ENCODE measurements at places on chromosomes 4 and X. TPM values are rescaled to one million over a fixed set of nuclear protein-coding genes. Genes with fewer than 3 reads are reported as not detected.

GRCh38 chrX:37824491-37825214, 22.7 kb downstream of the DYNLT3 start:
- DNase-seq: no peak

DNA sequence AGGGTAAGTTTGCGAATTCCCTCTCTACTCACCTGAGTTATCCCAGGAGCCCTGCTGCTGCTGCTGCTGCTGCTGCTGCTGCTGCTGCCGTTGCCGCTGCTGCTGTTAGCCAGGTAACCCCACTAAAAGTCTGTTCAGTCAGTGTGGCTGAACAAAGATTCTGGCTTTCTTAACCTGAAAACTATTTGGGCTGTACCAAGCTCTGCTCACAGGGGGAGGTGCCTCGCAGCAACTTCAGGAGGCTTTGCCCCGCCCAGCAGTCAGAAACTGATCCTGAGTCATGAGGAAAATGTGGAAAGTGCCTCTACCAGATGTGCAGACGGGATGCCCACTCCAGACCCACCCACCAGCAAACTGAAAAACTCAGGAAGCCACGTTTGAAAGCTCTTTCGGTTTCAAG, at the start of gene CAPN6:
CAPN6 (minus strand) TSS at position 145 of the 400 bp plus-strand sequence. CDS start 6,547 bp downstream, outside the sequence.
- no peak for DNase-seq

GRCh38 chr4:1290165-1290977, 680 bp downstream of the MAEA start:
- peak; percentile 20 for DNase-seq

The RPL39 gene
- polyA plus RNA-seq: 3,498 TPM

GRCh38 chr4:38684271-38684670, 20.3 kb downstream of the KLF3 start:
- DNase-seq: peak; percentile 39

DNA sequence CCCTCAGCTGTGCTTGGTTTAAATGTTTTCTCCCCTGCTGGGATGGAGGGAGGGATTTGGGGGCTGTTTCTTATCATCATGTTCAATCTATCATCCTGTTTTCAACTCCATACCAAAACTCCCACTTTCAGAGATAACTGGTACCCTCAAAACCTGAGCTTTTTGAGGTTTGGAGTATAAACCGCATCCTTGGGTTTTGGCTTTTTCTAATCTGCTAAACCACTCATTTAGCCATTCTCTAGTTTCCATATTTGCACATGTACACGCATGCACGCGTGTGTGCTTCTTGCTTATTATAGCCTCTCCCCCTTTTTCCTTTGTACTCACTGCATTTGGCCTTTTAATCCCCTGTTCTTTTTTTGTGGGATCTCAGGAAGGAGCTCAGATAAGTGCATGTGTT, 116.7 kb upstream of the TEX13D start:
- DNase-seq: no peak

- no peak for DNase-seq
Measured at GRCh38 chrX:84108584-84108983, 79.4 kb downstream of the RPS6KA6 start.

The SH2D1A gene
- polyA plus RNA-seq: 151 TPM

- DNase-seq: no peak
Measured at GRCh38 chr4:6681191-6681590, 12.5 kb upstream of the S100P start.

DNA sequence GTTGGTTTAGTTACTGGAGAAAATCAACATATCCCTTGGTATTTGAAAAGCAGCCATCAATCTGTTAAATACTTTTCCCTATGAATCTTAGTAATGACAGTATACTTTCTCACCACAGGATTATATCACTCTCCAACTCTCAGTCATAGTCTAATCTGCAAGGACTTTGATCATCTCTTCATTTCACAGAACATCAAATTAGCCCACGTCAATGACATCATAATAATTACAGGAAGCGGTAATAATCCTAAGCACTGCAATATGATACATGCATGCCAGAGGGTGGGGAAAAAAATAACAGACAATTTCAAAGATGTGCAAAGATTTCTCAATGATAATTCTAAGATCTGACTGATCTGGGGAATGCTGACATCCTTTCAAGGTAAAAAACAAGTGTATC, 404.1 kb downstream of the GPM6A start:
- DNase-seq: no peak

DNA sequence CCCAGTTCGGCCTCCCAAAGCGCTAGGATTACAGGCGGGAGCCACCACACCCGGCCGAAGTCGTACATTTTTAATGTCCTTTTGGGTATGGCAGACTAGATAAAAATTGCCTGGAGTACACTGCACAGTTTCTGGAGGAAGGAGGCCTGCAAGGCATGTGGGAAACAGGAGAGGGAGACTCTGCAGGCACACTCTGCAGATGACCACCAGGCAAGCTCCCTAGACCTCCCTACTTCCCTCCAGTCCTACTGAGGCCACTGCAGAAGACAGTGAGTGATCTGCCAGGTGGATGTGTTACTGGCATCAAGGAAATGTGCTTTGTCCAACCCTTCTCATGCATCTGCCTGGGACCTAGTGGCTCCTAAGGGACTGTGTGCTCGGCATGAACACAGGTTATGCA, 11.4 kb downstream of the PDLIM3 start:
- DNase-seq: no peak

DNA sequence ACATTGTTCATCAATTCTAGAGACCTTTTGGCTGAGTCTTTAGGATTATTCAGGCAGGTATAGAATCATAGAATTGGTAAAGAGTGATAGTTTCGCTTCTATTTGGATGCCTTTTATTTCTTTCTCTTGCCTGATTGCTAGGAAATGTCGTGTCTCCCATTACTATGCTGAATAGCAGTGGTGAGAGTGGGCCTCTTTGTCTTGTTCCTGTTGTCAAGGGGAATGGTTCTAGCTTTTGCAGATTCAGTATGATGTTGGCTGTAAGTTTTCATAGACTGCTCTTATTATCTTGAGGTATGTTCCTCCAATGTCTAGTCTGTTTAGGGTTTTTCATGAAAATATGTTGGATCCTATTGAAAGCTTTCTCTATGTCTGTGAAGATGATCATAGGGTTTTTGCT, 200.2 kb upstream of the PABPC4L start:
- DNase-seq: no peak

DNA sequence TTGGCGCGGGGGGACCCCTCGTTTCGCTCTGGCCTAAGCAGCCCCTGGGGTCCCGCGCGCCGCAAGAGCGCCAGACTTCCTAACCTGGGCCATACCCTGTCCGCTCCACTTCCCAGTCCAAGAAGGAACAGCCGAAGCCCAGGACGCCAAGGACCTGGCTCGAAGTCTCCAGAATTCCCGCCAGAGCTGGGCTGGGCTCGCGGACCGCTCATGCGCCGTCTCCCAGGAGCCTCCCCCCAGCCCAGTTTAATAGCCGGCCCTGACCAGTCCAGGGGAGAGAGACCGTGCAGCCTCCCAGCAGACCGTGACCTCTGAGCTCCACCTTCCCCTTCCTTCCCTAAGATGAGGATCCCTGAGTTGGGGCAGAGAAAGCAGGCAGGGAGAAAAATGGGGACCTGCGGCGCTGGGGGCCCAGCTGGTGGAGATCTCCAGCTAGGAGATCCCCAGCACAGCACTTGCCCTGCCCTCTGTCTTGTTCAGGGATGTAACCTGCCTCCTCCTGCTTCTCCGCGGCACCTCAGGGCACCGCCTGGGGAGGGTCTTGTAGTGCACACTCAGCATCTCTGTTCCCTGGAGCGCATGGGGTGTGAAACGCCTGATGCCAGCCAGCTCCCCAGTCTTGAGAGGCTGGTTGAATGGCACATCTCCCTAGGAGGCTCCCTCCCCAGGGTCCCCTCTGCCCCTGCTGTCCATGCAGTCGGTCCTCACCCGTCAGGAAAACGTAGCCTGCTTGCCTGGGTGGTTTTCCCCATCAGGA, 1.2 kb upstream of the LETM1 start:
- DNase-seq: no peak

DNA sequence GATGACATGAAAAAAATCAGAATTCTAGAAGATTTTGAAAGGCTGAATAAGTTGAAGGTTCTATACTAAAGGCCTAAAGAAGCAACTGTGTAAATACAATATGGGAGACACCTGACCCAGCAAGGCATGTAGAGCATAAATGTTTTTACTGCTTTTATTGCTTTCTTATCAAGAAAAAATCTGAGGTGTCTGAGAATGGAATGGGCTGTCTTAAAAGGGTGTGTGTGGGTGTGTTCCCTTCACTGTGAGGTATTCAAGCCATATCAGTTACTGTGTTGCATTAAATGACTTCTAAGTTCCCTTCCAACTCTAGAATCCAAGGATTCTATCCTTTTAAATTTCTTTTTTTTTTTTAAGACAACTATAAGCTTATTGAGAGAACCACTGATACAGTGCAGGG, 15.7 kb downstream of the ATP8A1 start:
- no peak for DNase-seq
